ENCODE measurements at places on chromosomes 7 and 10.

DNA sequence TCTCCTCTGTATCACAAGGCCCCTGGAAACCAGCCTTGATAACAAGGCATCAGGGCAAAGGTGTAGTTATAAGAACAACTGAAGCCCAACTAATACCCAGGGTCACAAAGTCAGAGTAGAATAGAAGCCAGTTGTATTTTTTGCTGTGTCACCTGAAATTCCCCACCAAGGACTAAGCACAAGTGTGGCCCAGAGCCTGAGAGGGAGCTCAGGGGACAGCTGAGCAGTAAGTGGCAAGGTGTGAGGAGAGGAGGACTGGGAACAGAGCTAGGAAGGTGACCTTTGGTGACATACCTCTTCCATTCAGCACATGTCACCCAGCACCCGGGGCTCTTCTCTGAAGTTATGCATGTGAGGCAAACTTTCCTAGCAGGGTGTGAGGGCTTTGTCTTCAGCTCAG lies 179.9 kb downstream of the HECW1 start:
- no peak for DNase-seq

- peak; percentile 21 for DNase-seq
Observed at GRCh38 chr10:63480237-63480636, 14.5 kb upstream of the JMJD1C start.

GRCh38 chr7:99004216-99004615 lies 125.9 kb downstream of the TRRAP start:
- DNase-seq = no peak

DNA sequence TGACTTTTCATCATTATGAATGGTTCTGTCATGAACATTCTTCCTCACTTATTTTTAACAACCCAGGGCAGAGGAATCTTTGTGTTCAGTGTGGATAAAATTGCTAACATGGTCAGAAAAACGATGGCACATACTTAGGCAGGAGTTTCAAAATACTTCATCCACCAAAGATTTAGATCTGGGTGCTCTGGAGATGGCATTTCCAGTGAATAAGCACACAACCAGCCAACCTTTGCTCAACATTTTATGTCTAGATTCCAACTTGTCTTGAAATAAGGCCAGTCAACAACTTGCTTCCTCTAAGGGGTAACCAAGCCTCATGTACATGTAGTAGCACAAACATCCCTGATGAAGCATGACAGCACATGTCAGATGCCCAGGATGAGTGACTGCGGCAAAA lies 33.4 kb upstream of the ADRB1 start:
- DNase-seq = no peak

DNA sequence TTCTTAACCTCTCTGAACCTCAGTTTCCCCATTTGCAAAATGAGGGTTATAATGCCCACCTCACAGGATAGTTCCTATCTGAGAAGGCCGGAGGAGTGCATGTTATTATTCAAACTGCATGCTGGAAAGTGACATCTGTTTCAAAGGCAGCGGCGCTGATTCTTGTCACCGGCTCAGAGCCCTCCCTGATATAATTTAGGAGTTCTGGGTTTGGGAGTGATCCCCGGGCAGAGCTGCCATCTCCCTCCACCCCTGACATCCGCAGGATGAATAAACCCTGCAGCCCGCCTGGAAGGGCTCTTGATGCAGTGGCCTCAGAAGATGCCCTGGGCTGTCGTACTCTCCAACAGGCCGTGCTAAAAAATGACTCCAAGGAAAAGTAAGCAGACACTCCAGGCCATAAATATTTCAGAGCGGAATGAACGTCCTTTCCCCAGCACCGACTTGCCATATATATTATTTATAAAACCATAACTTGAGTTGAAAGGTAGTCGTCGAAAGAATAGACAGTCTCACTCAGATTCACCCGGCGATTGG lies 47.0 kb upstream of the MYL10 start:
- DNase-seq = no peak
